Dermis blood vessel endothelial cell (primary cell): ENCODE measurements at places on chromosomes 1 and 21.

DNA sequence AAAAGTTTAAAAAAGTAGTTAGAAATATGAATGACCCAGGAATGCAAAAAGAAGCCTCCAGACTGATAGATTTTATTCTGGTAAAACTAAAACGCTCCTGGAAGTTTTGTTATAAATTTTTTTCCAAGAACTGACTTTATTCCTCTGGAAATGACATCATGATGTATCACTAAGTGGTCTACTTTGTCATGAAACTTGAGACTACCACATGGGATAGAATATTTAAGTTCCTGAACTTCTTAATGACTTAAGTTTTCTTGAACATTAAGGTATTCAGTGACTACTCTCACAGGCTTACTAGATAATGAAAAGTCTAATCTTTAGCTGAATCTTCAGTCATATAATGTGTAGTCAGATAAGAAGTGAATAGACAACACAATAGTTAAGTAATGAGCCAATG lies 842.2 kb downstream of the USP25 start:
- no peak for DNase-seq

DNA sequence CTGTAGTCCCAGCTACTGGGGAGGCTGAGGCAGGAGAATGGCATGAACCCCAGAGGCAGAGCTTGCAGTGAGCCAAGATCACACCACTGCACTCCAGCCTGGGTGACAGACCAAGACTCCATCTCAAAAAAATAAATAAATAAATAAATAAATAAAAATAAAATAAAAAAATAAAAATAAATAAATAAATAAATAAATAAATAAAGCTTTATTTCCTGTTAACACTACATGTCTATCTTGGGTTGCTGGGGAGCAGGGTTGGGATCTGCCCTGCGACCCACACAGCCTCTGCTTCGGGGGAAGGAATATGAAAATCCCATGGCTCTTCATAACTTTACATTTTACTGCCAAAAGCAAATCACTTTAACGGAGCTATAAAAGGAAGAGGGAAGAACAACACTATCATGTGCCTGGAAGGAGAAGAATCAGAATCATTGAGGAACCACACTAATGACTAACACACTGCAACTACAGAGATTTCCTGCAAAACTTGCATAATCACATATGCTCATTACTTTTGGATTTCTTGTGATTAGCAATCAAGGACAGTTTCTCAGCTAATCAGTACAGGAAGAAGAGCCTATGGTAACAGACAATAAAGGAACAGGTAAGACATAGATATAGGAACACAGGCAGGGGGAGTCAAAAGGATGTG lies 72.8 kb upstream of the CD55 start:
- peak; percentile 23 for DNase-seq

GRCh38 chr21:38413958-38414548 lies 84.2 kb downstream of the ERG start:
- no peak for DNase-seq

DNA sequence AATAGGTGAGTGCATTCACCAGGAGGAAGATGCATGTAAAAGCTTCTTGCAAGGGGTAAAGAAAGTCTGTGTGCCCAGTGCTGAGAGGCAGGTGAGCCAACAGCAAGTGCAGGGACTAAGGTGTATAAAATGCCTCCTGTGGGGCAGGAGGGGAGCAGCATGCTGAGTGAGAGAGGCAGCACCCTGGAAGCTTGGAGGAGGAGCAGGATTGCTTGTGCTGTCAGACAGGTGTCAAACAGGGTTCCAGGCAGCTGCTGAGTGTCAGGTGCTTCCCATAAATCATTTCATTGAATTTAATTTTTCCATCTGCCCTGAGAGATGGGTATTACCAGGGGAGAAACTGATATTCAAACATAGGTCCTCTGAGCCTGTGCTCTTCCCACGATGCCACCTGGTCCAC lies 13.9 kb downstream of the BSND start:
- DNase-seq, result no peak

DNA sequence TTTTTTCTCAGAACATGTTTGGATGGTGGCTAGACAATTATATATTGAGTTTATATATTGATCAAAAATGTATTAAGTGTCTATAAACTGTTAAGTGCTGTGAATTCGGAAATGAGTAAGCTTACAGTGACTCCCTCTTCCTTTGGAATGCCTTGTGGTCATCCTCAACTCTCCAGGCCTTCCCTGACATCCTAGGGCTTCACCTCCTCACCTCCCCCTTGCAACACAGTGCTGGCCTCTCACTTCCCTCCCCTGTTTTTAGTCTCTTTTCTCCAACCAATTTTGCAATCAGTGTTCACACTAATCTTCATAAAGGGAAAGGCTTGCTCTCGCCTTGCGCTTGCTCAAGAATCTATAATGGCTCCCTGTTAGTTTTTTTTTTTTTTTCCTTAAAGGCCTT lies 95.1 kb upstream of the C1orf21 start:
- DNase-seq, result no peak

- peak; percentile 86 for DNase-seq
These were observed 1.5 kb upstream of the PTP4A2 start for GRCh38 chr1:31939484-31940329.
